Muscle of leg (tissue), 16 donors: ENCODE measurements at places on chromosomes 1 and 21. TPM values are rescaled to one million over a fixed set of nuclear protein-coding genes. Genes with fewer than 3 reads are reported as not detected.

LEFTY1 gene
- 0.63 TPM for polyA plus RNA-seq

MRPS21 gene
- polyA plus RNA-seq, result 53.7 TPM

AVPR1B gene
- polyA plus RNA-seq, result 1.2 TPM

VSIG8 gene
- polyA plus RNA-seq, result not detected

PTGER3 gene
- polyA plus RNA-seq, result 1.7 TPM

CLDN19 gene
- 0.58 TPM for polyA plus RNA-seq

CELA3A gene
- polyA plus RNA-seq, result 0.61 TPM

CYP4Z1 gene
- polyA plus RNA-seq, result 0.18 TPM

CRABP2 gene
- polyA plus RNA-seq, result 258 TPM

ZNF362 gene
- 40.0 TPM for polyA plus RNA-seq

RUNX3 gene
- polyA plus RNA-seq, result 0.46 TPM

CD1E gene
- polyA plus RNA-seq, result 0.20 TPM

TMEM240 gene
- 4.3 TPM for polyA plus RNA-seq

RIPPLY3 gene
- polyA plus RNA-seq, result 0.28 TPM

EDN2 gene
- 1.8 TPM for polyA plus RNA-seq

SLC45A1 gene
- polyA plus RNA-seq, result 0.93 TPM

SPATA46 gene
- polyA plus RNA-seq, result 0.28 TPM

ENO1 gene
- 389 TPM for polyA plus RNA-seq

NTPCR gene
- polyA plus RNA-seq, result 38.6 TPM

FAM229A gene
- polyA plus RNA-seq, result 4.2 TPM

LPAR3 gene
- 0.11 TPM for polyA plus RNA-seq

ACKR1 gene
- polyA plus RNA-seq, result 1.4 TPM

BCAS2 gene
- 26.8 TPM for polyA plus RNA-seq

SPATA45 gene
- polyA plus RNA-seq, result not detected

KRTAP20-3 gene
- not detected for polyA plus RNA-seq

FCGR2B gene
- polyA plus RNA-seq, result 0.12 TPM

OR2L8 gene
- not detected for polyA plus RNA-seq

HPCA gene
- 0.16 TPM for polyA plus RNA-seq

GIPC2 gene
- 0.84 TPM for polyA plus RNA-seq

ZYG11B gene
- 22.2 TPM for polyA plus RNA-seq

CELA3B gene
- not detected for polyA plus RNA-seq

LTN1 gene
- 13.8 TPM for polyA plus RNA-seq

KLF17 gene
- polyA plus RNA-seq, result 0.32 TPM

CLCC1 gene
- 38.0 TPM for polyA plus RNA-seq

CFHR1 gene
- 1.7 TPM for polyA plus RNA-seq

ARHGEF11 gene
- polyA plus RNA-seq, result 18.4 TPM

PLEKHG5 gene
- polyA plus RNA-seq, result 9.0 TPM

CYP2J2 gene
- 55.3 TPM for polyA plus RNA-seq

C1orf159 gene
- 8.4 TPM for polyA plus RNA-seq

CADM3 gene
- 0.39 TPM for polyA plus RNA-seq

DMBX1 gene
- polyA plus RNA-seq, result not detected

OR2AK2 gene
- not detected for polyA plus RNA-seq

TPR gene
- polyA plus RNA-seq, result 55.1 TPM

KRTAP12-2 gene
- polyA plus RNA-seq, result not detected

LCE1F gene
- not detected for polyA plus RNA-seq

KLHDC9 gene
- 1.0 TPM for polyA plus RNA-seq

CRP gene
- polyA plus RNA-seq, result not detected

C1orf87 gene
- 0.65 TPM for polyA plus RNA-seq

SLC44A3 gene
- polyA plus RNA-seq, result 2.4 TPM

NEGR1 gene
- 24.1 TPM for polyA plus RNA-seq
